SK-MEL-5 (cell line): ENCODE measurements at places on chromosomes 5 and 9.

- DNase-seq, result no peak
Measured at GRCh38 chr5:145463634-145464033, 371.5 kb downstream of the PRELID2 start.

GRCh38 chr5:178940569-178941360, at the start of gene ZNF454:
Gene ZNF454 (plus strand): TSS chr5:178941198. CDS start chr5:178942792, 1,594 bp downstream.
- no peak for DNase-seq

DNA sequence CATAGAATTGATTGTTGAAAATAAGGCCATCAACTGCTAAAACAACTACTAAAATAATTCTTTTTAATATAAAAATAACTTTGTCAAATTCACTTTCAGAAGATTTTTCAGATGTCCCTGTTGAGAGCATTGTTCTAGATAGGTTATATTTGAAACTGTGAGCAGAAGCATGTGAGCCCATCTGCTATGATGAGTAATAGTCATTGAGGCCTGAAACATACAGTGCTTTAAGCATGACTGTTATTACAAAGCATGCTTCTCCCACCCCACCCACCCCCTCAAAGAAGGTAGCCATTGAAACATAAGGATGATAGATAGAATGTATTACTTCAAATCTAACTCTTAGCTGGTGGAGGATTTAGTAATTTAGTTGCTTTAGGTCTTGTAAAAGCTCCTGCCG, 86.0 kb downstream of the UHRF2 start:
- peak; percentile 38 for DNase-seq

- no peak for DNase-seq
Measured at GRCh38 chr5:180591311-180591887, at the start of gene SCGB3A1. Gene SCGB3A1 (minus strand): TSS chr5:180591499. CDS start chr5:180591462, 37 bp downstream.

DNA sequence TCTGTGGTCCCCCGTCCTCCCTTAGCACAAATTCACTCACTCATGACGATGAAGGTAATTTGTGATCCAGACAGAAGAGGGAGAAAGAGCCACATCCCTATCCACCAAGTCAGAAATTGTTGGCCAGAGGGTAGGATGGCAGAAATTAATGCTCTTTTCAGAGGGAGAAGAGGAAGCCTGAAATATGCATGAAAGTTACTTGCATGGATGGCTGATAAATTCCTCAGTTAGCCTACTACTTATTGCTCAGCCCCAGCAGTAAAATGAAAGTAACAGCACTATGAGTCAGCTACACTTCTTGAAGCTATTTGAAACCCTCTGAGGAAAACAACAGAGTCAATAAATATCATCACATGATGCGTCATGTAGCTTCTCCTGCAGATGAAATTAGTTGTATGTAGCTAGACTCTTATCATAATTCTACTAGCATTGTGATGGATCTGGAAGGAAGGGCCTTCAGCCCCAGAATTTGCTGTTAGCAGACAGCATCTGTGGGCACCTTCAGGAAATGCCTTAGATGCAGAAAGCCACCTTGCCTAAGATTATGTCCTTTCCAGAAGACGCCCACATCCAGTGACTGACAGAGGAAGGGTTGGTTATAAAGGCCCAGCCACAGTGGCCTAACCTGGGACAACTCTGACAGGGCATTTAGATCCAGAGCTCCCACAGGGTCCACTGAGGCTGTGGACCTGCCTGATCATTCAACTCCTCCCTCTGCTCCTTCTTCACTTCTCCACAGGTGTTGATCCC, 81.2 kb upstream of the CCDC112 start:
- peak; percentile 68 for DNase-seq

- DNase-seq, result no peak
Measured at GRCh38 chr9:4214486-4214885, 85.4 kb downstream of the GLIS3 start.
